ENCODE measurements at places on chromosomes 5 and 9.

DNA sequence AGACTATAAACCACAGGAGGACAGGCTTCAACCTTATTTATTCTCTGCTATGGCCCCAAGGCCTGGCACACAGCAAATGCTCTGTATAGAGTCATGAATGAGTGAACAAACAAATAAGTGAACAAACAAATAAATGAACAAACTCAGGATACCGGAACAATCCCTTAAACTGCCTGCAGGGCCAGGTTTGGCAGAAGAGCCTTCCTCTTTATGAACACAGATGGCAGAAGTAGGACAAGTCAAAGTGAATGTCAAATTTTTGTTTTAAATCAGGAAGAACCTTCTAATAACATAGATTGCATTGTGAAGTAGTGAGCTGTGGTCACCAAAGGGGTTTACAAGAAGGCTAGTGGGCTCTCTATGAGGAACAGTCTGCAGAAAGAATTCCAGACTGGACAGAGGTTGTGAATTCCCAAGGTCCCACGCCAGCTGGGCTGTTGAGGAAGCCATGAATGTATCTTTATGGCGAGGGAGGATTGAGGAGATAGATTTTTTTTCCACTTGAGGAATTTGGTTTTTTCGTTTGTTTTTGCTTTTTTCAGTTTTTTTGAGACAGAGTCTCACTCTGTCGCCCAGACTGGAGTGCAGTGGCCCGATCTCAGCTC lies 30.3 kb upstream of the STING1 start:
- DNase-seq: no peak

DNA sequence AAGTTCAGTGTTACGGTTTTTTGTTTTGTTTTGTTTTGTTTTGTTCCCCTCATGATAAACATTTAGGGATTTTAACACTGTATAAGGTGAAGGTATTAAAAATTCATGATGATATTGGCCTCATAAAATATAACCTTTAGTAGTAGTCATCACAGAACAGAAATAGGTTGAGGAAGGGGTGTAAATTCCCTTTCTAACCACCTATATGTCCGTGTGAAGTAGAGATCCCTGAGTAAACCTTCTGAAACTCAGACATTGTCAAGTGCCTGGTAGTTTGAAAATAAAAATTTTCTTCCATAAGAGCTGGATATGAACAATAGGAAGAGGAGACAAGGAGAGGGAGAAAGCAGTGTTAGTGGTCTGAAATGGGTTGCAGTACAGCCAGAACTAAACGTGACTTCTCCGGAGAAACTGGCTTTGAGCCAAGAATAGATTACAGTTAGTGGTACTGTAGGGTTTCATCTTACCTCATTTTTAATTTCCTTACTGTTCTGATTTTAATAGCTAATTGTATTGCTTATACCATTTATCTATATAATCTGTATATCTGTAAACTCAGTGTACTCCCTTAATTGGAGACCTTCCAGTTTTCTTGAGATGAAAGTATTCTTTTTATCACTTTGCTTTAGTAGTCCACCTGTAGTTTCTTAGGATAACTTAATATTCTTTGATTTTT lies 18.3 kb downstream of the UGCG start:
- DNase-seq: no peak

DNA sequence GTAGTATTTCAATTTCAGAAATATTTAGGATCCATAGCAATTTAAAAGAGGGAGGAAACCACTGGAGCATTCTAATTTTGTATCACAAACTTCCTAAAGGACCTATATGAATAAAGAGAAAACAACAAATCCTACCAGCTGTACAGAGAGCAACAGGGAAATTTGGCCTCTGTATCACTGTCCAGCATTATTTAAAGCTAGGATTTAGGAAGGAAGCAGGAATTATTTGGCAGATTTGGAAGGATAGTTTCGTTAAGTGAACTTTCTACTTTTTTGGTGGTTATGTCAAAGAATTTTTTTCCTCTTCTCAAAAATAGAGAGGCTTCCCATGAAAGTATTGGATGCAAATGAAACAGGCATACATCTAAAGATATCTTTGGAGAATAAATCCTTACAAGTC lies 269.7 kb downstream of the RAB3C start:
- no peak for DNase-seq

DNA sequence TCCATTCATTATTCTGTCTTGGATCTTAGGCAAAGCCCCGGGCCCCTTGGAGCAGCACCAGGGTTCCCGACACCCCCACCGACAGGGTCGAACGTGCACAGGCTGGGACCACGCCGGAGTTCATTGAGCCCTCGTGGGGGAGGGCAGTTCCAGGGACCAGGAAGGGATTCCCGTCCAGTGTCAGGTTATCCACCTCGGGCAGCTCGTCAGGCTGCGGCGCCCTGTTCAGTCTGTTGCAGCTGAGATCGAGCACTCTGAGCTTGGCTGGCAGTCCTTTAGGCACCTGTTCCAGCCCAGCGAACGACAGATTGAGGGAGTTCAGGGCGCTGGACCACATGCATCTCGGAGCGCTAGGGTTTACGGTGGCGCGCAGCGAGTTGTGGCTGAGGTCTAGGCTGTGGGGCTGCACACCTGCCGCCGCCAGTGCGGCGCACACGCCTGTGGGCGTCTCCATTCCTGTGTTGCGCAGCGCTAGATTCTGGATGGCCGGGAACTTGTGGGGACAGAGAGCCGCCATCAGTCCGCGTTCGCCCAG lies 1.1 kb downstream of the CD14 start:
- DNase-seq: no peak

DNA sequence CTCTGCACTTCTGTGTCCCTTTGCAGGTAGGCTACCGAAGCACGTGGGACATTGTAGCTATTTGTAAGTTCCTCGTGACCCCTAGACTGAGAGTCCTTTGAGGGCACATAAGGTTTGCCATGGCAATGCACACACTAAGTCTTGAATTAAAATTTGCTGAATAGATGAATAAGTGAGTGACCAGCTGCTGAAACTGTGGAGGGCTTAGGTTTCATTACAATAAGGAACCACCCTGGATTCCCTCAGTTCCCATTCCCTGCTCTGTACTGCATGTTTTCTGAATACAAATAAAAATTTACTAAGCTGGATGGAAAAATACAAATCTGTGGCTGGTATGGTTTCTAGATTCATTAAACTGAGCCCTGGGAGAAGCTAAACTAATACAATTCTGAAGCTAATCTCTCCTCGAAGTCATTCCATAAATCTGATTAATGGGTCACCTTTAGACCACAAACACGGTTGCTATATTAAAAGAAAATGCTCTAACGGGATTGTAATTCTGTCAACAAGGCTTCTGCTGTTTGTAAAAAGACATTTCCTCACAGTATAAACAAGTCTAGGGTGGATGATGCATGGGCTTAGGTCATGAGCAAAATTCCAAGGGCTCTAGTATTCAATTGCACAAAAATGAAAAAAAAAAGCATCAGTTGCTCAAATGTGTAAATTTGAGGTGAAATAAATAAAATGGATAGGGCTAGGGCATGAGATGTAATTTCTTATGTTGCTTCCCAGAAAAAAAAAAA lies 172.3 kb downstream of the ATP10B start:
- no peak for DNase-seq

DNA sequence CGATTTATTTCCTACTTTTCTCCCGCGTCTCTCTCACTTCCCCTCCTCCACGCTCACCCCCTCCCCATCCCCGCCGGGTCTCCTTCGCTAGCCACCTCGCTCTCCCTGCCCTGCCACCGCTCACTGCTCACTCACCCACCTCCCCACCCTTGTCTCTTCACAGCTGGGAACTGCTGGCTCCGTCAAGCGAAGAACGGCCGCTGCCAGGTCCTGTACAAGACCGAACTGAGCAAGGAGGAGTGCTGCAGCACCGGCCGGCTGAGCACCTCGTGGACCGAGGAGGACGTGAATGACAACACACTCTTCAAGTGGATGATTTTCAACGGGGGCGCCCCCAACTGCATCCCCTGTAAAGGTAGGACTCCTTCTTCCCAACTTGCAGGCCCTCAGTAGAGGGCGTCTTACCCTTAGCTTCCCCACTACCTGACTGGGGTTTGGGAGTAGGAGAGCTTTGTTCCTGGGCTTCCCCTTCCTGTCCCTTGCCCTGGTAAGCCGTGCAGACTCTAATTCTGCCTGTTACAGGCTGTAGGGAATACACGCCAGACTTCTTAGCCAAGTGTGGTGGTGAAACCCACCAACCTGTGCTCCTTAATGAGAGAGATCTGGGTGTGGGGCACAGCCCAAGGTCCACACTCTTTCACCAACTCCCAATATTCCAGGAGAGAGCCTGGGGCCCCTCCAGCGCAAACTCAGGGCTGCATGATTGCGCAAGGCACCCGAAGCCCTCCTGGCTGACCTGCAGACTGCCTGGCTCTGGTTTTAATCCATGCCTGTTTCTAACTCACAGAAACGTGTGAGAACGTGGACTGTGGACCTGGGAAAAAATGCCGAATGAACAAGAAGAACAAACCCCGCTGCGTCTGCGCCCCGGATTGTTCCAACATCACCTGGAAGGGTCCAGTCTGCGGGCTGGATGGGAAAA lies 2.5 kb downstream of the FST start:
- no peak for DNase-seq

DNA sequence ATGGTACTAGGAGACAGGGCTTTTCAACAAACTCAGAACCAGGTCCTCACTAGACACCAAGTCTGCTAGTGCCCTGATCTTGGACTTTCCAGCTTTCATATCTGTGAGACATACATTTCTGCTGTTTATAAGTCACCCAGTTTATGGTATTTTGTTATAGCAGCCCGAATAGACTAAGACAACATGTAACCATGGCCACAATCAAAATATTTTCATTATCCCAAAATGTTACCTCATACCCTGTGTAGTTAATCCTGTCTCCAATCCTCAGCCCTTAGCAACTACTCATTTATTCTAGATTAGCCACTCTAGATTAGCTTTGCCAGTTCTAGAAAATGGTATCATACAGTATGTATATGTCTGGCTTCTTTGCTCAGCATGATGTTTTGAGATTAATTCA lies 6.3 kb upstream of the ATG10 start:
- no peak for DNase-seq

DNA sequence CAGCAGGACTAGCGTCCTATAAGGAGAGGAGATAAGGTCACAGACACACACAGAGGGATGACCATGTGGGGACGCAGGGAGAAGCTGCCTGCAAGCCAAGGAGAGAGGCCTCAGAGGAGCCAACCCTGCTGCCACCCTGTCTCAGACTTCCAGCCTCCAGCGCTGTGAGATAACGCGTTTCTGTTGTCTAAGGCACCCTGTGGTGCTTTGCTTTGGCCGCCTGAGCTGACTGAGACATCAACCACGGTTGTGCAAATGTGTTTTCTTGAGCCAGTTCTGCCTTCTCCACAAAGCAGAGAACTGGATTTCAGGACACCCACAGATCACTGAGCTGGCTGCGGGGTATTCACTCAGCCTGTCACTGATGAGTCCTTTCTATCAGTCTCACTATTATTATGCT lies 149.1 kb downstream of the NXNL2 start:
- no peak for DNase-seq

- no peak for DNase-seq
Measured at GRCh38 chr5:88675708-88676636, 207.0 kb downstream of the MEF2C start.

All from stimulated activated CD8-positive, alpha-beta memory T cell treated with anti-CD3 and anti-CD28 coated beads, Interleukin-15, amount 100 ng/mL, for 1 hour (primary cell).